SK-N-DZ (cell line): ENCODE measurements at places on chromosomes 16 and 17.

DNA sequence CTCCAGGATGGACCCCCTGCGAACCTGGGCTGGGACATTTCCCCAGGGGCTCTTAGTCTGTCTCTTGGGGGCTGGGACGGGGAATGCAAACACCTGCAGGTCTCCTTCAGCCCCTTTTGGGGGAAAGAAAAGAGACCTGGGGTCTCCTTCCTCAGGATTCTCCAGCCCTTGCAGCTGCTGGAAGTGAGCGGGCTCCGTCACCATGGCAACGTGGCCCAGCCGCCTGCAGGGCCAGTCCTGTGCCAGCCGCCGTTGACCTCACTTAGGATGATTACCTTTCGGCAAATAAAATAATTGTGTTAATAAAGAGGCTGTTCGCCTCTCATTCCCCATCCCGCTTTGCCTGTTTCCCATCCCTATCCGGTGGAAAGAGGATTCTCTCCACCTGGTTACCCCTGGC, 25.7 kb downstream of the MRM1 start:
- peak; percentile 54 for DNase-seq

DNA sequence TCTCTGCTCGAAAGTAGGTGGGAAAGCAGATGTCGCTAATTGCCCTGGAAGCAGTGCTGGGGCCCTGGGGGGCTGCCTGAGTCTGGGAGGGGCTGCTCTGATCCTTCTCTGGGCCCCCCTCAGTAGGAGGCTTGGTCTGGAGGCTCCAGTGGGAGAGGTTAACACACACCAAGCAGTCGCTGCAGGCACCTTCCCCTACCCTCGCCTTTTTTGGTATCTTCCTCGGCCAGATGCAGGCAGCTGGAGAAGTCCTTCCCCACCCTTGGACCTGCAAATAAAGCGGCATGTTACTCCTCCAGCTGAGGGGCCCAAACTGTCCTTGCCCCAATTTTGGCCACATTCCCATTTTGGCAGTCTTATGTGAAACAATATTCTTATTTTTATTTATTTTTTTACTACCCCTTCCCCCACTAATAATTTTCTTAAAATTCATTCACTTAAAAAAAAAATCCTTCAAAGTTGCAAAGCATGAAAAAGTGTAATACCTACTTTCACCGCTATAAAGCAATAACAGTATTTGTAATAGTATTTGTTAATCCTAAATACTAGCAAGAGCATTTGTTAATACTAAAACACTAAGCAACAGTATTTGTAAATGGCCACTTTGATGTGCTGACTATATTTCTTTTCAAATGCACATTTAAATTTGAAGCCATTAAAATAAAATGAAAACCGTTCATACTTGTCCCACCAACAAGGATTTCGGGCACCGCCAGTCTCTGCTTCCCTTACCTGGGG, 15.0 kb downstream of the C16orf46 start:
- DNase-seq, result no peak

- no peak for DNase-seq
These were observed 9.4 kb downstream of the MPP3 start for GRCh38 chr17:43823350-43824084.

- no peak for DNase-seq
These were observed 56.6 kb downstream of the USP32 start for GRCh38 chr17:60335289-60335688.

DNA sequence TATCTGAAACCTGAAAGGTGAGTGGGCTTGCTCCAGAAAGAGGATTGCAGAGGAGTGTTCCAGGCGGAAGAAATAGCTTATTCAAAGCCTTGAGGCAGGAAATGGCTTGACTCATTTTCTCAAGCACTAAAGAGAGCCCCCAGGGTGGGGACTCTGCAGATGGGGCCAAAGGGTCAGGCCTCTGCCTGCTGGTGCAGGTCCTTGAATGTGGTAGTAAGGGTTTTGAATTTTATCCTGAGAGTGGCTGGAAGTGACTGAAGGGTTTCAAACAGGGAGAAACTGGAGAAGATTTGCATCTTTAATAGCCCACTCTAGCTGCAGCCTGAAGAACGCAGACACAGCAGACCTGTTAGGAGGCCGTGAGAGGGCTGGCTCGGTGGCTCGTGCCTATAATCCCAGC, 144.4 kb downstream of the CCT6B start:
- DNase-seq, result no peak

- peak; percentile 87 for DNase-seq
These were observed 20.2 kb upstream of the C1QL1 start for GRCh38 chr17:44988044-44988942.

- no peak for DNase-seq
These were observed 52.8 kb downstream of the CDH11 start for GRCh38 chr16:65069065-65069464.

- no peak for DNase-seq
These were observed 211.5 kb upstream of the TNRC6C start for GRCh38 chr17:77746896-77747554.

- no peak for DNase-seq
These were observed 12.3 kb downstream of the ALOXE3 start for GRCh38 chr17:8105957-8106398.

- peak; percentile 85 for DNase-seq
These were observed 3.8 kb upstream of the GCSH start for GRCh38 chr16:81099958-81100357.
